HT-29 (cell line): ENCODE measurements at places on chromosomes 7 and 10. TPM values are rescaled to one million over a fixed set of nuclear protein-coding genes. Genes with fewer than 3 reads are reported as not detected.

GRCh38 chr10:32890444-32890843 lies 67.6 kb downstream of the ITGB1 start:
- DNase-seq, result no peak

CREB5 gene
- 0.28 and 1.3 TPM in 2 replicates for total RNA-seq

GRCh38 chr10:61486738-61487396 lies 33.7 kb upstream of the TMEM26 start:
- DNase-seq, result no peak

GRCh38 chr10:11472158-11472753 lies 139.2 kb downstream of the USP6NL start:
- peak; percentile 57 for DNase-seq

HABP2 gene
- total RNA-seq, result not detected in 2 replicates

- DNase-seq, result no peak
Observed at GRCh38 chr10:75639736-75640135, 208.3 kb downstream of the LRMDA start.

GRCh38 chr10:116656044-116656443 lies 35.3 kb downstream of the PNLIPRP2 start:
- DNase-seq, result no peak

GRCh38 chr7:19852192-19852591 lies 78.8 kb upstream of the TMEM196 start:
- no peak for DNase-seq

- no peak for DNase-seq
Observed at GRCh38 chr7:53315981-53316380, 280.5 kb downstream of the POM121L12 start.

GRCh38 chr7:48350515-48350914 lies 179.3 kb downstream of the ABCA13 start:
- DNase-seq, result no peak

- no peak for DNase-seq
Observed at GRCh38 chr10:47023237-47024045, 112.2 kb downstream of the PTPN20 start.

DNA sequence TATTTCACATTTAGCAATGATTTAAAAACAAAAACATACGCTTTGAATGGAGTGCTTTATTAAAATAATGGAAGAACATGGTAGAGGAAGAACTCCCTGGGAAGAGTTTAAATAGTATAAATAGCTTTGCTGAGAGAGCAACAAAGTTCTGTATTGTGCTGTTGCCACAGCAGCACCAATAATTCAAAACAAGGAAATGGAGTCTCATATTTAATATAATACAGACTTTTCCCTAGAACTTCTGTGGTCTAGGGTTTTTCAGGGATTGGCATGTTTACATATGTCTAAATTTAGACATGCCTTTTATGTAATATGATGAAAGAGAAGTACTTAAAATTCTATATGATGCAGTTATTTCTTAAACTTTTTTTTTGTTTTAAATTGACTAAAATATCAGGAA lies 217.2 kb upstream of the HDAC9 start:
- DNase-seq, result no peak

DNA sequence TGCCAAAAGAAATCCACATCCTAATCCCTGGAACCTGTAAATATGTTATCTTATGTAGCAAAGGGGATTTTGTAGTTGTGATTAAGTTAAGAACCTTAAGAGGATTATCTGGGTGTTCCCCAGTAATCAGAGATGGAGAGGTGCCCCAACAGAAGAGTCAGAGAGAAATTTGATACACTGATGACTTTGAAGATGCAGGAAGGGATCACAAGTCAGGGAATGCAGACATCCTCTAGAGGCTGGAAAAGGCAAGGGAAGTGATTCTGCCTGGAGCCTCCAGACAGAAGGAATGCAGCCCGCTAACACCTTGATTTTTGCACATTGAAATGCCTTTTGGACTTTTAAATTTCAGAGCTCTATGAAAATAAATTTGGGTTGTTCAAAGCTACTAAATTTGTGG lies 531.7 kb downstream of the DNAJB9 start:
- no peak for DNase-seq

GPR85 gene
- not detected in 2 replicates for total RNA-seq

- peak; percentile 69 for DNase-seq
Observed at GRCh38 chr7:30510124-30511075, 5.8 kb upstream of the GGCT start.
